ENCODE measurements at places on chromosomes 7 and 10. TPM values are rescaled to one million over a fixed set of nuclear protein-coding genes. Genes with fewer than 3 reads are reported as not detected.

Gene NRG3
- not detected for total RNA-seq

Gene CTAGE8
- total RNA-seq: not detected

Gene PCLO
- total RNA-seq: 8.1 TPM

Gene SUPV3L1
- total RNA-seq: 55.8 TPM

Gene ANKRD2
- not detected for total RNA-seq

- H3K4me3 ChIP-seq: no peak overlapping the region
- H3K27ac ChIP-seq: no peak overlapping the region
- DNase-seq: no peak
- no peaks in the 10 kb centered on the region for H3K27me3 ChIP-seq
- H3K36me3 ChIP-seq: no peaks in the 10 kb centered on the region
Observed at GRCh38 chr7:109476409-109476808, 906.7 kb downstream of the DNAJB9 start.

DNA sequence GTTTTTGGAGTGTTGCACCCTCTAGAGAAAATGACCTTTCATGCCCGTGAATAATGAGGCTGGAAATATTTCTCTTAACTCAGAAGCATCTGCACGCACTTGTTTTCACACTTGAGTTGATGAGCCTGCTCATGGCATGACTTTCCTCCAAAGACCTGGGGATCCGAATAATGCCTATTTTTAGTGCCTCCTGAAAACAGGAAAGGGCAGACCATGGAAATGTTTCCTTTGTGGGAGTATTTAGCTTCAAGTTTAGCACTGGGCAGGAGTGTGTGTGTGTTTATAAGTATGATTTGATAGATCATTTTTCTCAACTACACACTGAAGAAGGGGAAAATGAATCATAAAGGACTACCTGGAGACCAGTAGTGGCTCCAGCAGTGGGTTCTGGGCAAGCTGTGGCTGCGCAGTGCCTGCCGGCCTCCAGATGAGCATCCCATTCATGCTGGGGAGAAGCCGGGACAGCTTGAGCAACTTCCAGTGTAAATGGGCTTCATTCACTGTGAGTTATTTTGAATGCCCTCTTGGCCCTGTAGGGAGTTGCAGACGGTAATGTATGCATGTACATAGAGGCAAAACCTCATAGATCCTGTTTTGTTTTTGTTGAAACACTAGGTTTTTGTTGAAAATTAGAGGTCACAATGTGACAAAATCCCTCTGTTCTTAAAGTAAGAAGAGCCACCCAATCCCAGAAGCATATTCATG is 117.8 kb upstream of the INSYN2A start:
- DNase-seq: no peak
- no peaks in the 10 kb centered on the region for H3K27me3 ChIP-seq
- no peaks in the 10 kb centered on the region for H3K36me3 ChIP-seq

GRCh38 chr7:111312966-111313365 is 222.0 kb downstream of the LRRN3 start:
- DNase-seq: no peak
- H3K4me1 ChIP-seq: no peaks in the 10 kb centered on the region
- H3K4me3 ChIP-seq: no peak overlapping the region
- H3K36me3 ChIP-seq: no peaks in the 10 kb centered on the region

DNA sequence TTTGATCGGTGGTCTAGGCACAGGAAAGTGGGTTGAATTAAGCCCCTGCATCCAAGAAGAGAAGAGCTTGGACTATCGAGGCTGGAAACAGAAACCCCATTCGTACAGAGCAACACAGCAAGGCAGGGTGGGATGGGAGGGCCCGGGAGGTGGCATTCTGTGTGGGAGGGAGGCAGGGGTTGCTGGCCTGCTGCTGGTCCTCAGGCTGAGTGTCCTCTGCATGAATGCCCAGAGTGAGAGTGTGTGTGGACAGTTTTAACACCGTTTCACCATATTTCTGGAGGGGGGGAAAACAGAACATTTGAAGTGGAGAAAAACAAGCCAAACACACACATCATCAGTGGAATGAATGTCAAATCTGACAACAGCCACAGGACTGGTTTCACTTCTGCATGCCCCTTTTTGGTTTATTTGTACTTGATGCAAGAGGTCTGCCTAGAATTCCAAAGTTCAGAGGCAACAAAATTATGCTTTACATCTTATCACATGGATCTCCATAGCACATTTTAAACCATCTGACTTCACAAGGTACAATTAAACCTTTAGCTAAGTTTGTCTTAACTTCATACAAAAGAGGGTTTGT is 11.1 kb upstream of the ENO4 start:
- no peaks in the 10 kb centered on the region for H3K27me3 ChIP-seq
- no peak overlapping the region for H3K27ac ChIP-seq
- H3K4me1 ChIP-seq: no peaks in the 10 kb centered on the region

DNA sequence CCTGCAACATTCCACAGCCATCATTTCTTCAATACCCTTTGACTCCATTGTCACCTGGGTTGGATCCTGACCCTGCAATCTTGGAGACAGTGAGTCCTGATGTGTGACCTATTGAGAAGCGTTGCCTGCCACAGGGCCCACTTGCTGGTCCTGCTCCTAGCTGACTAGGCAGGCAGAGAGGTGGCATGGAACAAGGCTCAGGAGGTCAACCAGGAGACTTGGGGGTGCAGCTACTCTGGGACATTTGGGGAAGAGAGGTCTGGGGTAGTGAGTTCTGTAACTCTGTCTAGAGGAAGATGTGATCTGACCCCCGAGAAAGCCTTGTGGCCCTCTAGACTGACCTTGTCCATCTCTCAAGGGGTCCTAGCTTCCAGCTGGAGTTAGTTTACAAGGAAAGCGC is 1.8 kb downstream of the ZMIZ2 start:
- H3K27ac ChIP-seq: no peak overlapping the region
- no peak overlapping the region for H3K4me3 ChIP-seq
- no peaks in the 10 kb centered on the region for H3K36me3 ChIP-seq
- peaks cover 52% of the 10 kb centered on the region for H3K4me1 ChIP-seq
- no peaks in the 10 kb centered on the region for H3K27me3 ChIP-seq

- no peaks in the 10 kb centered on the region for H3K36me3 ChIP-seq
- H3K4me1 ChIP-seq: peaks cover 13% of the 10 kb centered on the region
- H3K4me3 ChIP-seq: no peak overlapping the region
- H3K27ac ChIP-seq: no peak overlapping the region
- H3K27me3 ChIP-seq: no peaks in the 10 kb centered on the region
- DNase-seq: no peak
Observed at GRCh38 chr10:103021150-103021899, 103.2 kb downstream of the CNNM2 start.

DNA sequence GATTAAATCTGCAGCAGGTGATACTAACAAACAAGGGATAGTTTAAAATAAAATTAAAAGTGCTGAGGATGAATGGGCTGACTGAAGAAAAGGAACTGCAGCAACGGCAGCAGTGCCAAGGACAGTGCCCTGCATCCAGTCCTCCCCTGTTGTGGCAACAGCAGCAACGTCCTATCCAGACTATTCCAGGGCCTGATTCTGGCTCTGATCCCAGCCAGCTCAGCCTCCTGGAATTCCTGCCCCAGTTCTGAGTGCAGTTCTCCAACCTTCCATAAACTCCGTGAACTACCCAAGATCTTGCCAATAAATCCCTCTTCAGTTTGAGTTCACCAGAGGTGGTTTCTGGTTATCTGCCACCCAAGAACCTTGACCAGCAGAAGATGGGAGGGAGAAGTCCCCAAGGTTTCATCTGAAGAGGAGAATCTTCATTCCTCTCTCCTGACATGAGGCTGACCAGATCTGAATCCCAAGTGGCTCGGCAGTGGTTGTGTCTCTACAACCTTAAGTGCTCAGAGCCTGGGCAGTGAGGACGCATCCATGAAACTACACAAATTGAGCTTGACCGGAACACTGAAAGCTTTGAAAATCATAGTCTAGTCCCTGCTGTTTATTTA is 115.8 kb downstream of the SORBS1 start:
- H3K36me3 ChIP-seq: no peaks in the 10 kb centered on the region
- H3K4me1 ChIP-seq: peaks cover 82% of the 10 kb centered on the region
- peak overlapping the region; percentile 74 for H3K27ac ChIP-seq
- H3K4me3 ChIP-seq: no peak overlapping the region
- no peaks in the 10 kb centered on the region for H3K27me3 ChIP-seq

DNA sequence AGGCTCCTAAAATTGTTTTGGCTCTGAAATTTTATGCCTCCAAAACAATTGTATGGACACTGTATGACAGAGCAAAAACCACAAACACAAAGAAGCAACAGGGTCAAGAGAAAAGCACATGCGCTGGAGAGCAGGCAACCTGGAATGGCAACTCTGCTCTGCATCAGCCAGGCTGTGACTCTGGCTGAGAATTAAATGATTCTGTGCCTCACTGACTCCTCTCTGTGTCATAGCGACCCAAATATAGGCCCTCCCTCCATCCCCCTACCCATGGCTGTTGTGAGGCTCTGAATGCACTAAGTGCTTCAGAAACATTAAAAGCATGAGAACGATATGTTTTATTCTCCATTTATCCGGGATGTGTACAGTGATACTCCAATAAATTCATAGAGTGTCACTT is 24.9 kb upstream of the NEBL start:
- H3K27ac ChIP-seq: no peak overlapping the region
- DNase-seq: no peak
- no peaks in the 10 kb centered on the region for H3K4me1 ChIP-seq
- no peaks in the 10 kb centered on the region for H3K27me3 ChIP-seq
- H3K4me3 ChIP-seq: no peak overlapping the region

DNA sequence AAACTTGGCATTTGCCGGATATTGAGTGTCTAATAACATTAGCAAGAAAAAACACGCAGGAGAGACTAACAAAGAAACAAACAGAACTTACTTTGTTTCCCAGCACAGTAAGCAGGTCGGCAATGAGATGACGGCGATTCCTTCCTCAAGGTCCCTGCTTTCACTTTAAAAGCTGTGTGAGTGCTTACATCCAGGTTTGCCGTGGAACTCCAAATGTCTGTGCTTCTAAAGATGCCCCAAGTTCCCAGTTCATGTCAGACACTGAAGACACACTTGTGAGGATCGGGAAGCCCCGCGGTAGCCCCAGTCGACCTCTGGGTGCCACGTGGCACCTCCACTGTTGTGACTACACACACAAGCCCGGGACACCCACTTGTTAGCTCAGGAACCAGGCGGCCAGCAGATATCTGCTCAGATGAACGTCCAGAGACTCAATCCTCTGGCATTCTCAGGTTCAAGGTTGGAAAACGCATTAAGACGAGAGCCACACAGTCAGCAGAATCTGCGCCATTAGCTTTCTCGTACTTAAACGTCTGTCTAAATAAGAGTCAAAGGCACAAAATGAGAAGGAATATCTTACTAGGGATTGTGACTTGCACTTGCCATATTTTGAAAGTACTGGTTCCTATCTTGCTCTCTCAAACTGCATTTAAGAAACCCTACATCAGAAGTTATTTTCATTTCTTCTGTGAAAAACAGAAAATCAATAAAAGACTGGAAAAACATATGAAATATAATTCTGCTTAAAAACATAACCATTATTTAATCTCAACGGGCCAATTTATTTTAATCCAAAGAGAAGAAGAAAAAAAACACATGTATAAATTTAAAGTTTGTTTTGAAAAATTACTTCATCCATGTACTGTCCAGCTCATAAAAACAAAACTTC is 207.6 kb upstream of the KLF14 start:
- H3K4me3 ChIP-seq: peak overlapping the region; percentile 43
- DNase-seq: peak; percentile 59
- H3K36me3 ChIP-seq: peaks cover 12% of the 10 kb centered on the region
- H3K27ac ChIP-seq: peak overlapping the region; percentile 83

GRCh38 chr7:101100858-101101847 is 15.9 kb downstream of the TRIM56 start:
- H3K36me3 ChIP-seq: no peaks in the 10 kb centered on the region
- H3K27ac ChIP-seq: peak overlapping the region; percentile 55
- peaks cover 13% of the 10 kb centered on the region for H3K4me1 ChIP-seq
- no peak for DNase-seq
- no peaks in the 10 kb centered on the region for H3K27me3 ChIP-seq

DNA sequence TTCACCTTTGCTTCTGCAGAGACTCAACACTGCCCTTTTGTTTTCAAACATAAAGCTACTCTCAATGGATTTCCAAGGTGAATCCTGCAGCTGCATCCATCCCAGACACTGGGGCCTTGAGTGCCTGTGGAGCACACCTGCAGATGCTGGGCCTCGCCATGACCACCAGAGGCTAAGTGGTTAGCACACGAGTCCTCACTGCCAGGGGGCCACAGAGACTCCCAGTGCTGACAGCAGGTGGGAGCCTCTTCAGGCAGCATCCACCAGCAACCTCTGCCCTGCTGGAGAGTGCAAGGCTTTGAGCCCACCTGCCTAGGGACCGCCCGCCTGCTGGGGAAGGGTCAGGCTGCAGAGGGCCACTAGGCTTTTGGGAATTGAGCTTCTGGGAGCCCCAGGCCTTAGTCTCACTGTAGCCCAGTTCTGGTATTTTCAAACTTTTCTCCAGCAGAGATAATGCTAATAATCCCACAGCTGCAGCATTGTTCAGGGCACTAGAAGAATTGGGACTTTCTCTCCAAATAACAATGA is 9.4 kb upstream of the HPS1 start:
- peaks cover 10% of the 10 kb centered on the region for H3K4me1 ChIP-seq
- no peaks in the 10 kb centered on the region for H3K27me3 ChIP-seq
- H3K36me3 ChIP-seq: no peaks in the 10 kb centered on the region

DNA sequence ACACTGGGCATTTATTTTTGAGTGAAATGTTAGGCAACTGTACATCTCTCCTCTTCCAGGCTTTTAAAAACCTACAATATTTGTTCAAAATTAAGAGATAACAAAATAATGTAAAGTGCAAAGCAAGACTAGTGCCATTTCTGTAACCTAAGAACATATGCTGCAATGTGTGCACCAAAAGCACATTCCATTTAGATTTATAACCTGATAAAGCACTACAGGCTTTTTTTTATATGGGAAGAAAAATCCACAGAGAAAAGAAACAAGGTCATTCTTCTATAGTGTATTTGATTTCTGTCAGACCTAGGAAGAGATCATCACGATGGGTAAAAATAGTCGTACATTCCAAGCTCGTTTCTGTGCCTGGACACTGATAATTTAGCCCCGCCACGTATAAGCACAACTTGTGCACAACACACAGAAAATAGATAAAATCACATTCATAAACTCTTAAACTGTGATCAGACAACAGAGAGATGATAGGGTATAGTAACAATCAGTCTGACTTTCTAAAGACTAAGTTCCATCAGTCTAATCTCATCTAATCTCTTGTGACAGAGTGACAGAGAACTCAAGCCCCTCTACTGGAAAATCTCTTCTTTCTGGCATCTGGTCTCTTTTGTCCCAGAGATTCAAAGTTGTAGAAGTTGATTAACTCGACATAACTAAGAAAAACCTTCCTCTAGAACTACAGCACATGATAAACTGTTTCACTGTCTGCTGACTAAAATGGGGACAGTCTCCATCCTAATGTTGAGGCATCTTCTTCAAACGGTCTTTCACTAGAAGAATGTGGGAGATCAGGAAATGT is 6.7 kb downstream of the LAMB1 start:
- no peak overlapping the region for H3K27ac ChIP-seq
- H3K4me3 ChIP-seq: no peak overlapping the region
- peaks cover 7% of the 10 kb centered on the region for H3K27me3 ChIP-seq

Data from stomach (tissue), 19 donors.